A673 (cell line): ENCODE measurements at places on chromosomes 16 and 17. TPM values are rescaled to one million over a fixed set of nuclear protein-coding genes. Genes with fewer than 3 reads are reported as not detected.

Gene PYY
- total RNA-seq, result not detected in 2 replicates

Gene NECAB2
- total RNA-seq, result 0.76 and 0.80 TPM in 2 replicates

Gene RNF135
- 7.5 and 8.2 TPM in 2 replicates for total RNA-seq

Gene OR1A1
- not detected in 2 replicates for total RNA-seq

Gene TPSB2
- total RNA-seq, result 9.6 and 16.7 TPM in 2 replicates

Gene ACD
- 45.8 and 48.0 TPM in 2 replicates for total RNA-seq

Gene PABPN1L
- not detected in 2 replicates for total RNA-seq

Gene SLC47A1
- 1.9 and 2.1 TPM in 2 replicates for total RNA-seq

Gene MYH10
- total RNA-seq, result 129 and 167 TPM in 2 replicates

Gene PPP1R27
- total RNA-seq, result not detected in 2 replicates

Gene NPIPA8
- 2.8 and 3.7 TPM in 2 replicates for total RNA-seq

Gene CDR2L
- 5.8 and 7.6 TPM in 2 replicates for total RNA-seq

Gene ABCA6
- total RNA-seq, result 2.1 and 3.5 TPM in 2 replicates

Gene ETV4
- 25.7 and 31.2 TPM in 2 replicates for total RNA-seq

Gene KRTAP4-5
- total RNA-seq, result not detected in 2 replicates

Gene GP1BA
- total RNA-seq, result not detected in 2 replicates

Gene AOC3
- 0.62 and 0.70 TPM in 2 replicates for total RNA-seq

Gene TOM1L1
- total RNA-seq, result 55.4 and 60.1 TPM in 2 replicates

Gene TBX21
- not detected in 2 replicates for total RNA-seq

Gene P2RX5
- 0.45 and 1.4 TPM in 2 replicates for total RNA-seq

Gene KCNH6
- total RNA-seq, result not detected in 2 replicates

Gene TOX3
- 16.6 and 17.6 TPM in 2 replicates for total RNA-seq

Gene NSRP1
- 43.5 and 50.5 TPM in 2 replicates for total RNA-seq

Gene DNAI2
- total RNA-seq, result not detected in 2 replicates

Gene TP53TG3F
- total RNA-seq, result not detected in 2 replicates

Gene ZG16
- not detected in 2 replicates for total RNA-seq

Gene RAB37
- not detected in 2 replicates for total RNA-seq

Gene CYB5D1
- total RNA-seq, result 16.9 and 18.7 TPM in 2 replicates

Gene PPP1R1B
- total RNA-seq, result 8.2 and 11.7 TPM in 2 replicates

Gene HSD11B2
- 1.6 and 2.3 TPM in 2 replicates for total RNA-seq

Gene PLXDC1
- total RNA-seq, result 0.28 and 0.75 TPM in 2 replicates

Gene ANKRD40CL
- total RNA-seq, result not detected in 2 replicates

Gene KRT40
- 0.98 and 1.1 TPM in 2 replicates for total RNA-seq

Gene IQCK
- 11.2 and 14.1 TPM in 2 replicates for total RNA-seq

Gene TMC7
- total RNA-seq, result 0.59 and 0.82 TPM in 2 replicates

Gene CCL15
- not detected in 2 replicates for total RNA-seq

Gene MYH13
- not detected in 2 replicates for total RNA-seq

Gene CCDC40
- total RNA-seq, result 3.5 and 6.4 TPM in 2 replicates

Gene FN3K
- 6.7 and 8.0 TPM in 2 replicates for total RNA-seq

Gene CTRL
- 2.9 and 3.2 TPM in 2 replicates for total RNA-seq

Gene FBXL16
- total RNA-seq, result 1.1 and 2.7 TPM in 2 replicates

Gene KRTAP9-4
- total RNA-seq, result not detected in 2 replicates

Gene HOXB9
- 8.2 and 14.6 TPM in 2 replicates for total RNA-seq

Gene ADAM11
- 0.17 and 0.59 TPM in 2 replicates for total RNA-seq

Gene SLC2A4
- 0.67 and 1.6 TPM in 2 replicates for total RNA-seq

Gene TRAPPC1
- total RNA-seq, result 111 and 140 TPM in 2 replicates

Gene TBC1D3I
- total RNA-seq, result 0.58 TPM in 1 of 2 replicates, not detected in the other

Gene CHST5
- 0.33 and 0.54 TPM in 2 replicates for total RNA-seq

Gene LGALS9B
- total RNA-seq, result not detected in 2 replicates

Gene PITPNM3
- total RNA-seq, result 0.71 and 1.9 TPM in 2 replicates

Gene HOXB4
- total RNA-seq, result 9.7 and 11.9 TPM in 2 replicates

Gene MILR1
- not detected in 2 replicates for total RNA-seq

Gene LIMD2
- total RNA-seq, result 119 and 127 TPM in 2 replicates

Gene POLDIP2
- 115 TPM in 2 replicates for total RNA-seq

Gene RUNDC3A
- 0.56 and 1.2 TPM in 2 replicates for total RNA-seq

Gene COX6A2
- not detected in 2 replicates for total RNA-seq

Gene TNFRSF17
- not detected in 2 replicates for total RNA-seq

Gene KIF18B
- total RNA-seq, result 49.4 and 54.3 TPM in 2 replicates
